ENCODE measurements at places on chromosomes 7 and 10.

DNA sequence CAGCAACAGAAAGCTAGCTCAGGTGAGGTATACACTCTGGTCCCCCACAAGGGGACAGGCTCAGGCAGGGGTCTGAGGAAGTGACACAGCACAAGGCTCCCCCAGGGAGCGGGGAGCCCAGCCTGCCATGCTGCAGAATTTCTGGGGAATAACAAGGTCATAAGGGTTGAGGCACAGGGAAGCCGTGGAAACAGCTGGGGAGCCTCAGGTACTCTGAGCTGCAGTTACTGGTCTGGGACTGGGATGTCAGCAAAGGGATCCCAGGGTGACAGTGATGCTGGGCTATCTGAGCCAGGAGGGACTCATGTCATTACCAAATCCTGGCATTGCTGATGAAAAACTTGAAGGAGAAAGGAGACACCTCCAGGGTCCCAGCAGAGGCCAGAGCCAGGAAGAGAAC is 64.4 kb upstream of the NANOS1 start:
- no peak for DNase-seq

DNA sequence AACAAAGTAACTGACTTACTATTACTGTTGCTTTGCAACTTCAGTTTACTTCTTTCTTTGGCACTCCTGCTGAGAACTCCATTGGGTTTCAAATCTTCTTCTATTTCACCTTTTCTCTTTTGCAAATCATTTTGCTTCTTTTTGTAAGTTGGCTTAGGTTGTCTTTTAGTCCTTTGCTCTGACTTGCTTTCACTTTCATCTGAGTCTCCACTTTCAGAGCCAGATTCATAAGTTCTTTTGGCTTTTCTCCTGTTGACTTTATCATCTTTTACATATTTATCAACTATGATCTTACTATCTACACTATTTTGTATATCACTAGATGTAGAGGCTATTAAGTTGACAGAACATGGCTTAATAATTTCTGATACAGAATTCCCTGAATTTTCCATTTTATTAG is 73.4 kb downstream of the NRBF2 start:
- no peak for DNase-seq

- no peak for DNase-seq
Observed at GRCh38 chr10:48946891-48947500, 7.4 kb upstream of the LRRC18 start.

GRCh38 chr7:81690251-81690650 is 79.6 kb downstream of the HGF start:
- no peak for DNase-seq

- no peak for DNase-seq
Observed at GRCh38 chr10:36591436-36591835, 534.0 kb upstream of the ANKRD30A start.

- DNase-seq, result no peak
Observed at GRCh38 chr7:53426145-53426750, 390.8 kb downstream of the POM121L12 start.

GRCh38 chr7:99141841-99142726 is 1.8 kb downstream of the SMURF1 start:
- DNase-seq, result no peak

DNA sequence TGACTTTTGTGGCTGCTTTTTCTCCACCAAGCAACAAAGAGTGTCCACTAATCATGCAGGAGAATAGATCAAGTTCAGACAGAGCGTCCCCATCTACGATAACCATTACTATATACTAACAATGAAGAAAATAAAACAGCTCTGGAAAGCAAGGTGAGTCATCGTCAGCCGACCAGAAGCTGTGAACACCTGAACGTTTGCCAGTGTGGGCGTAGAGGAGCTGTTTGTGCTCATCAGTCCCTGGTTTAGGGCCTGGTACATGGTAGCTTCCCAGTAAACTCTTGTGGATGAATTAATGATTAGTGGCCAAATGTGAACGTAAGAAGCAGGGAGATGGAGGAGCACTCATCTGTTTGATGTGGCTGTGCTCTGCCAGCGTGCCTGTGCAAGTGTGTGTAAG is 180.7 kb downstream of the EVX1 start:
- DNase-seq, result no peak

GRCh38 chr7:37198041-37198905 is 250.4 kb downstream of the ELMO1 start:
- no peak for DNase-seq

GRCh38 chr10:29627201-29628132 is 7.3 kb downstream of the SVIL start:
- no peak for DNase-seq

- DNase-seq, result no peak
Observed at GRCh38 chr7:134548877-134549276, at the start of gene AKR1B15. Gene AKR1B15 (plus strand): TSS chr7:134549110. CDS start chr7:134564620, 15,510 bp downstream.

DNA sequence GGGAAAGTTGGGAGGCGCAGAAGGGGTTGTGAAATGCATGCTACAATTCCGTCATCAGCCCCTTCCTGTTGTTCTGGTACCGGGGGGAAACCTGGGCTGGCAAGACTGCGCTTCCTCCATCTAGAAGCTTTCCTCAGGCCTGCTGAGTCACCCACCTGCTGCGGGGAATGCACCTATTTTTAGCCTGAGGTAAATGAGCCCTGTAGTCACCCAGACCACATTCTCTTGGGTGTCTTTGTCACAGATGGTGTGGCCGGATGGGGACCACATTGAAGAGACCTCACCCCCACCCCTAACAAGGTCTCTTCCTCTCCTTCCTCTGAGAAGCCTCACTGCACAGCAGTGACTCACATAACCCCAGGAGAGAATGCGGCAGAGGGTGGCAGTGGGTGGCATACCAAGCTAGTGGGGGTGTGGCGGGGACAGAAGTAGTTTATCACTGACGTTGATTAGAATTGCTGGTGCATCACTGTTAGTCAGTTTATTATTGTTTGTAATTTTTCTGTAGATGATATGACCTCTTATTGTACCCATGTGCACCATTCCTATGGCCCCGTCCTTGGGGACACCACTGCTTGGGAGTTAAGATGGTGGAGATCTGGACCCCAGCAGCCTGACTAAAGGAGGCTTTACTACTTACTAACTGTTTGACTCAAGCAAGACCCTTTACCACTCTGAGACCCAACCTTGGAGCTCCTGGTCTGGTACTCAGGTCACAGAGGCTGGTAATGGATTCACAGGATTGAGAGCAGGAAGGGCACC is 83.0 kb upstream of the DUSP5 start:
- DNase-seq, result peak; percentile 63

DNA sequence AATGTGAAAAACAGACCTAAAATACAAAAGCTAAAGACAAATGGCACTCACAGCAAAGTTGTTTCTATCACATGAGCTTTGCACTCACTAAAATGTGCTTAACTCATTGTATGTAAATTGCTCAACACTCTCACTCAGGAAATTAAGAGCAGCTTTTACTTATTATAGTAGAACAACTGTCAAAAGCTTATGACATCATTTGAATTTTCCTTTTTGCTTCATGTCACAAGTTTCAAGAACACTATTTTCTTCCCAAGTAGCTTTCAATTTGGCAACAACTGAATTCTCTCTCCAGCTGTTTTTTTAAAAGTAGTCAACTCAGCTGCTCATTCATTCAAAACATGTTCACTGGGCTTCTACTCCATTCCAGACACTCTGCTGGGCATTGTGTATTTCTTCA is 46.9 kb downstream of the ATE1 start:
- no peak for DNase-seq

DNA sequence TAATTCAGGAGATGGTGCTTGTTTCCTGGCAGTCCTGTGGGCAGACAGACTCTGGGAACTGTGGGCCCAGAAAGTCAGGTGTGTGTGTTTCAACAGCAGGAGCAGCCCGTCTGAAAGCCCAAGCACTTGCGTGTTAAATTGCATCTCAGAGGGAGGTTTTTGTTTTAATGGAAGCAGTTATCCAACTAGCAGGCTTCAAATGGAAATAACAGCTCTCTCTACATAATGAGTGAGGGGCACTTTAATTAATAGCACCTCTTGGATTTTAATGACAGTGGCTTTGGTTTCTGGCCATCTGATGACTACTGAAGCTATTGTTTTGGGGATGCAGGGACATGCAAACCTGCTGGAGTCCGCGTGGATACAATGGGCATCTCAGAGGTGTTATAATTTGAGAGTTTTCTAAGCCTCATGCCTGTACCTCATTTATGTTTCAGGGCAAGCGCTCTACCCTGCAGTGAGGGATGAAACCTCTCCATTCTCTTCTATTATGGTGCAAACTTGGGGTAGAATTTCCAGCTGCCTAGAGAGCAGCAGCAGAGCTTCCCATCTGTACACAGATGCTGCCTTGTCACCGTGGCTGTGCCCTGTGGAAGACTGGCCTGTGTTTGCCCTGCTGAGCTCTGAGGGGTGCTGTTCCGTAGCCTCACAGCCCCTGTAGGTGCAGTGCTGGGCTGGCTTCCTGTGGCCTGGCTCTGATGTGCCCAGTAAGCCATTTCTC is 206.6 kb upstream of the GPR26 start:
- DNase-seq, result no peak

DNA sequence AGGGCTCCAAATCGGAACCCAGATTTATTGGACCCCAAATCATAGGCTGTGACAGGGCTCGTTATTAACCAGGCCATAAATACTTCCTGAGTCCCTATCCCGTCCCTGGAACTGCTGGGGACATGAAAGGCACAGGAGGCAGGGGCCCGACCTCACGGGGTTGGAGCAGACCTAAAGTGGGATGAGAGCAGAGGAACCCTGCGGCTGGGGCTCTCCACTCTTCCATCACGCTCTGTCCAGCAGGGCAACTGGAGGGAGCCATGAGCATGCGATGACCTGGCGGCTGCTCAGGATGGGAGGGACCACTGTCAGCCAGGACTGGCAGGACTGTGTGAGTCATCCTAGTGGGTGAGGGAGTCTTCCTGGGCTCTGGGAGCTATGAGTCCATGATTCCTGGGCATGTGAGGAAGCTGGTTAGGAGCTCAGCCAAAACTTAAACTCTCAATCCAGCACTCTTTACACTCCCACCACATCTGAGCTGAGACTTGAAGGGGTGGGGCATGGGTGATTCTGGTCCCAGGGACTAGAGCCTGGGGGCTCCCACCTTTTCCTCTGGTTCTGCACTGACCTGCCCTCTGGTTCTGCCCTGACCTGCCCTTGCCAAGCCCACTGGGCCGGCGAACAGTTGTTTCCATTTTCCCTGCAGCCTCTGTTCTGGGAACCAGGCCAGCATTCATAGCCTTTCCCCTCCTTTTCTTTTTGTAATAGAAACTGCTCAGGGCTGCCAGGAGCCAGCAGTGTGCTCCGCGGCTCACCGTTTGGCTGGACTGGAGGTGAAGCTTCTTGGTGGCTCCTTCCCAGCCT is 47.1 kb downstream of the SYPL1 start:
- DNase-seq, result no peak

- no peak for DNase-seq
Observed at GRCh38 chr7:2807845-2808772, 36.0 kb downstream of the GNA12 start.

GRCh38 chr7:73828107-73828803 is 2.5 kb upstream of the CLDN4 start:
- DNase-seq, result no peak

- DNase-seq, result no peak
Observed at GRCh38 chr10:24917979-24918378, 34.4 kb downstream of the PRTFDC1 start.

DNA sequence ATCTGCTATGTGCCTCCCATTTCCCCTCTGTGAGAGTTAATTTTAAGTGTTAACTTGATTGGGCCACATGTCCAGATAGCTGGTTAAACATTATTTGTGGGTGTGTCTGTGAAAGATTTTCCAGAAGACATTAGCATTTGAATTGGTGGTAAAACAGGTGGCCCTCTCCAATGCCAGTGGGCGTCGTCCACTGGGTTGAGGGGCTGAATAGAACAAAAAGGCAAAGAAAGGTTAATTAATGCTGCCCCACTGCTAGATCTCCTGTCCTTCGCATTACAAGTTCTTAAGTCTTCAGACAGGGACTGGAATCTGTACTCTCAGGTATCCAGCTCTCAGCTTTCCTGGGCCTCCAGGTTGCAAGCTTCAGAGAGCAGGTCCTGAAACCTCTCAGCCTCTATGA is 1160.9 kb upstream of the LRRN3 start:
- DNase-seq, result no peak

GRCh38 chr7:96691702-96692101 is 17.9 kb downstream of the SEM1 start:
- no peak for DNase-seq

- DNase-seq, result no peak
Observed at GRCh38 chr7:72403458-72404076, 8.6 kb downstream of the CALN1 start.

DNA sequence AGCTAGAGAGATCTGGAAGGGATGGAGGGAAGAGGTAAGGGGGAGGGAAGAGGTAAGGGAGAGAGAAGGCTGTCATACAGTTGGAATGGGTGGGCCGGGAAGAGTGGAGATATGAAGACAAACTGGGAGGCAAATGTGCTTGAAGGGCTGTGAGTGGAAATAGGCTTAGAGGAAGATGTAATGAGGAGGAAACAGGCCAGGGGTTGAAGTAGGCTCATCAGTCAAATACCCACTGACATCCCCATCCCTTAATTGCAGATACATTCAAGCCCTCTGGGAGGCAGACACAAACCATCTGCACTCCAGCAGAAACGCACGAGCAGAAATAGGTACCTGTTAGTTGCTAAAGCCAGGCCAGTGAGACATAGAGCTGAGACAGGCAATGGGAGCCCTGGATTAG is 2.1 kb downstream of the SYNPO2L start:
- no peak for DNase-seq
